T-helper 22 cell (primary cell): ENCODE measurements at places on chromosomes 4 and X.

DNA sequence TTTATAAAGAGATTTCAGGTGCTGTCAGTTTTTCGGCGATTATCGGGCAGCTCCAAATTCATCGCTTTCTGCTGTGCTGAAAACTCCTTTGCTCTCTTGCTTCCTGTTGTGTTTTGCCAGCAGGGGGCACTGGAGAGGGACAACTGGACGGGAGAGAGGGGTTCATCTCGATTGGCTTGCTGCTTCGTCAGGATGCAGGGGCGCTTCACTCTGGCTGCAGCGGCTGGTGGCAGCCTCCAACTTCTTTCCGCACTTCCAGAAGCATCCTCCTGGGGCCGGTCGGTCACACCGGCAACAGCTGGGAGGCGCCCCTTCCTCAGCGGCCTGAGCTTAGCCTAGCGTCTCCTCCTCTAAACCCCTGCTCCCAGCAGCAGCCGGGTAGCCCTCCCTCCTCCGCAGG is 29.5 kb downstream of the MSL3 start:
- peak; percentile 37 for DNase-seq

DNA sequence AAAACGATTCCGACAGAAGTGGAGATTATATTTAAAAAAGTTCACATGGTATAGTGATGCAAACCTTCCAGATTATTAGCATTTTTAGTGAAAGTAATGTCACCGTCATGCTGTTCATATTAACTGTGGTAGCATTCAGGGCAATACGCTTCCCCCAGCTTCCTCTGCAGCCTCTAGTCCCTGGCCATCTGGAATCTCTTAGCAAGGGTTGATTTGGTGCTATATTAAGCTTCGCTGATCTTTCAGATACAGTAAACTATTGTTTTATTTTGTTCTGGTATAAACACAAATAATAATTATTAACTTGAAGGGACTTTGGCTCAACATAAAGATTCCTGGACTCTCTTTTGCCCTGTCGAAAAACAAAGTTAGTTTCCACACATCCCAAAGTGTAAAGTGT is 1080.5 kb upstream of the TENM3 start:
- no peak for DNase-seq

DNA sequence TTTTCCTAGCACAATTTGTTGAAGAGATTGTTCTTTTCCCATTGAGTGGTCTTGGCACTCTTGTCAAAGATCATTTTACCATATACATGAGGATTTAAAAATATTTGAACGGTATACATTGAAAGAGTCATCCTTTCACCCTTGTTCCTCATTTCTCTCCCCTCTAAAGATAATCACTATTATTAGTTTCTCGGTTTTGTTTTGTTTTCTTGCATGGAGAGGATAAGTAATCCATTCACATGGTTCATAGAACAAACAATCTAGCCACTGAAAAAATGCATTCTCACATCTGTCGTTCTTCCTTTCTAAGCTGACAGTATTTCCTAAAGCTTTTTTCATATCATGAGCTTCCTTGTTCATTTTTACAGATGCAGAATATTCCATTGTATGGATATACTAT is 39.2 kb upstream of the MSMO1 start:
- DNase-seq = no peak

GRCh38 chrX:150968862-150969720 is 14.0 kb upstream of the HMGB3 start:
- DNase-seq = no peak

GRCh38 chrX:68988865-68989264 is 160.0 kb downstream of the EFNB1 start:
- DNase-seq = no peak
